ENCODE measurements at places on chromosomes 5 and 9.

GRCh38 chr5:82931110-82931509 is 146.1 kb downstream of the TMEM167A start:
- no peak for DNase-seq

GRCh38 chr5:135327429-135328127 is 71.5 kb downstream of the MACROH2A1 start:
- DNase-seq: no peak

DNA sequence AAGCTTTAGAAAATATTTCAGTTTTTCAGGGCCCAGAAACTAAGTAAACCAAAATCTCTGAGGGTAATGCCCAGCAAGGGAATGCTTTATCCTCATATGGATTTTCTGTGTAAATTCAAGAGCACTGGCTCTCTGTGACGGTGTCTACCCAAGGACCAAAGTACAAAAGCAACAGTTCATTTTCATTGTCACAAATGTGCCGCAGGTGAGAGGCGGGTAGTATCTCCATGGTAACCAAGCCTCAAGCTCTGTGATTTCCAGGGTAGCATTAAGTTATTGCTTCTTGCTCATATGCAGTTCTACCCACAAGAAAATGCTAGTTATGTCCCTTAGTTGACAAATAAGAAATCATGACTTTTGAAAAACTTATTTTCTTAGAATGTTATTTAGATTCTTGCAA is 164.3 kb downstream of the MTRR start:
- no peak for DNase-seq

- DNase-seq: peak; percentile 28
These were observed 43.1 kb downstream of the NDFIP1 start for GRCh38 chr5:142151436-142152383.

DNA sequence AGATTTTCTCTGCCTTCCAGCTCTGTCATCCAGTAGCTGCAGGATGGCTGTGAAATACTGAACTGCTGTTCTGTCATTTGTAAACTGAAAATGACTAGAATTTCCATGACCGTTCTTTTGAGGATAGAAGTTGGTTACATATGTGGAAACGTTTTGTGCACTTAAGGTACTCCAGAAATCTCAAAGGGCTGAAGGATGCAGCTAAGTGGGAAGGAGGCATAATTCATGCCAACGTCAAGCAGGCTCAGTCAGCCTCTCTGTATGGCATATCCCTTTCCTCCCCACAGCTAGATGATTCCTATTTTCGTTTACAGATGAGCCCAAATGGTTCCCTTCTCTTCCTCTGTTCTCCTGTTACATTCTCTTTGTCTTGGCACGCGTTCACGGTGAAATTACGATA is 257.6 kb downstream of the FBXL7 start:
- DNase-seq: no peak

DNA sequence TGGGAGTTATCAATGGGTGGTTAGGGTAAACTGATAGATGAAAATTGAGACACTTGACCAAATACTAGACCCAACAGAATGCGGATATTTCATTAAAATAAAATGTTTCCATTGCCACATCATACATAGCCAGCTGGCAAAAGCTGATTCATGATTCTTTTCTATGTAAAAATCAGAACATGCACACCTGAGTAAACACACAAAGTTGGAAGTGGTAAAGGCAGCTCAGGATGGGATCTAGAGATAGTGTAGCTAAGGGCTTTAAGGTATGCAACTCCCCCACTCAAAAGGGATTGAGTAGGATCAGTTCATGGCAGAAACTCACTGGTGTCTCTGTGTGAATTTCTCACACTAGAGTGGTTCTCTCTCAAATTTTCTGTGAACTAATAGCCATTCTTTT is 541.1 kb upstream of the GRAMD2B start:
- DNase-seq: no peak

- DNase-seq: no peak
These were observed 8.6 kb downstream of the HAPLN1 start for GRCh38 chr5:83711982-83712601.

DNA sequence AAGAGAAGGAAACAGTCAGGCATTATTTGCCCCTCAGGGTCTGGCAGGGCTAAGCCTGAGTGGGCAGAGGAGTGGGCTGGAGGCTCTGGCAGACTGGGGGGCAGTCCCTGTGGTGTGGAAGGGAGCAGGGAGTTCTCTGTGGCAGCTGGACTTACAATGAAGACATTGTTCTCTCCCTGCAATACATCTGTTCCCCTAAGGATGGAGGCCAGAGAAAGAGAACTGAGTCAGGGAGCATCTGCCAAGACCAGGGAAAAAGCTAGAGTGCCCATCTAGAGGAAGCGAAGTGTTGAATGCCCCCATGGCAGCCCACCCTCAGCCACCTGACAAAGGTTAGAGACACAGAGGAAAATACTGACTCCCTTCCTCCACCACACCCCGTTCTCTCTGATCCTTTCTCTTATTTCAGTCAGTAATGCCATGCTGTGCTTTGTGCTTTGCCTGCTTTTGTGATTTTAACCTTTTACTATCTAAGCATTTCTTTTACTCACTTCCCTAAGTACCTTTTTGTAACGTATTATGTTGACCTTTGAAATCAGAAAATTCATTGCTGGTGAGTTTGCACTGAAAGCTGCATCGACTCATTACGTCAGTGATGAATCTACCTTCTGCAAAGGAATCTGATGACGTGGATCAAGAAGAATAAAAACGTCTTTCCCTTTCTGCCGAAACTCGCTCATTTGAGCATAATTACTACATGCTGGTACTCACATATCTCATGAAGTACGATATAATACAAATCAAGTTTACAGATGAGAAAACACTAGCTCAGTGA is 76.0 kb downstream of the ACTL7B start:
- no peak for DNase-seq

- DNase-seq: no peak
These were observed 408.5 kb upstream of the GRAMD2B start for GRCh38 chr5:126014676-126015075.

- no peak for DNase-seq
These were observed 501.3 kb upstream of the FTMT start for GRCh38 chr5:121350181-121350930.

DNA sequence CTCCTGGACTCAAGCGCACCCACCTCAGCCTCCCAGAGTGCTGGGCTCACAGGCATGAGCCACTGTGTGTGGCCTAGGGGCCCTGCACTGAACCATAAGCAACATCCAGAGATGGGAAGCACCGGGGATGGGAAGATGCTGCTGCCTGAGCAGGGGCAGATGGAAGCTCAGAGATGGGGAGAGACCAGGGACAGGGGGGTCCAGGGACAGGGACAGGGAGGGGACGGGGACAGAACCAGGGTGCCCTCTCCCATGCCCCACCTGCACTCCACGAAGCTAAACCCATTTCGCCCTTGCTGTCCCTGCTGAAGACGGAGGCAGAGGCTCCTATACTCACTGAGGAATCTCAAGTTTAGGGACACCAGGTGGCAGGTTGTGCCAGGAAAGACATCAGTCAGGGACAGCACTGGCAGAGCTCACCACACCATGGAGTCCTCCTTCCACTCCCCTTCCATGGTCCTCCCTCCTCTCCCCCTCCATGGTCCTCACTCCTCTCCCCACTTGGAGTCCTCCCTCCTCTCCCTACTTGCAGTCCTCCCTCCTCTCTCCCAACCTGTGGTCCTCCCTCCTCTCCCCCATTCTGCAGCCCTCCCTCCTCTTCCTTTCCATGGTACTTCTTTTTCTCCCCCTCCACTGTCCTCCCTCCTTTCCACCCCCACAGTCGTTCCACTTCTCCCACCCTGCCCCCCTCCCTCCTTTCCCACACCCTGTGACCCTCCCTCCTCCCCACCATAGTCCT is 45.5 kb upstream of the LRRC14B start:
- DNase-seq: no peak

- DNase-seq: no peak
These were observed 101.1 kb downstream of the MUSK start for GRCh38 chr9:110769667-110770066.

DNA sequence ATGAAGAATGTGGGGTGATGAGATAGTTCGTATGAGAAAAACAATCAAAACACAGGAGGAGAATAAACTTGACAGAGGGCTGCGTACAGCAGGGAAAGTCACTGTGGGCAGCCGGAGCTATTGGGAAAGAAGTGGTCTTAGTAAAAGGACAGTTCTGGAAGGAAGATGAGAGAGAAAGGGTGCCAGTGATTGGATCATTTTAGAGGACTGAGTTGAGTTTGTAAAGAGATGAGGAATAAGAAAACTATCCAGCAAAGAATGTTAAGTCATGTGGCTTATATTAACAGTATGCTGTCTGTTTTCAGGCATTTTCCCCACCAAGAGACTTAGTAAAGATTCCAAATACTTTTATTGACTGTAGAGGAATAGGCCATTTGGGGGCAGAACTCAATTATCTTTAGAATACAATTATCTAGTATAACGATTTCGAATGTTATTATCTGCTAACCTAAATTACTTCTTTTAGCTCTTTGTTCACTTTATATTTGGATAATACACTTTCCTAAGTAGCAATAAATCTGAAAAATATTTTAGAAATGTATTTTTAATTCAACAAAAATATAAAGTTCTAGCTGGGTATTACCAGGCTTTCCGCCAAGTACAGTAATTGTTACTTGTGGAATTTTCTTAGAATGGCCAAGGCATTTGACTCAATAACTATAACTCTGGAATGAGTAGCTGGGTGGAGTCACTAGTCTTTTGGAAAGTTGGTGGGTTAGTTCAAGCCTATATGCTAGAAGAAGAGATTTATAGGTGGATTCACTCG is 15.5 kb upstream of the LOX start:
- DNase-seq: no peak

GRCh38 chr9:134515026-134515821 is 126.4 kb upstream of the COL5A1 start:
- DNase-seq: no peak

DNA sequence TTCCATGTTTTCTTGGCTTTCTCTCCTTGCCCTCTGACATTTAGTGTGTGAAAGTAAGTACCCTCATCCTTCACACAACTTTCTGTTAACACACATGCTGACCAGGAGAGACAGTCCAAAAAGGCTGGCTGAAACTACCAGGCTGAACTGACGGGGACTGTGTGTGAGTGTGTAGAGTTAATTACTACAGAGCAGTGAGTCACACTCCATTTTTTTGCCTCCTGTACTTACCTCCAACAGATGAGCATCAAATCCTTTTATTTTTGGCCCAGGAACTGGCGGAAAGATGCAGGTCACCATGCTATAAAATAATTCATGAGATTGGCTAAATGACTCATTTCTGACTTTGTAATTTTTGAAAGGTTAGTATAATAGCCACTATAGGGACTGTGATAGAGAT is 20.2 kb upstream of the AGXT2 start:
- no peak for DNase-seq

DNA sequence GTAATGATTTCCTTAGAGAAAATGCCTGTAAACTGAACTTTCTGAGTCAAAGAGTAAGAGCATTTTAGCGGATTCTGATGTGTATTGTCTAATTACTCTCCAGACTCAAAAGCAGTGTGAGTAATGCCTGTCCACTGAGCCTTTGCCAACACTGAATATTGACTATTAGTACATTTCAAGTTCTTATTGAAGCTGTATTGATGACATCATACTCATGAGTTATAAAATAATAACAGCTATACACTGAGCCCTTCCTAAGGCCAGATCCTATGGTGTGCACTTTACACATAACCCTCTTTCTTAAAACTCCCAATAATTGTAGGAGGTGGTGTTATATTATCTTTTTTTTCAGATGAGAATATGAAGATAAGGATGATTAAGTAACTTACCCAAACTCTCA is 152.8 kb upstream of the TRPC7 start:
- DNase-seq: no peak

- no peak for DNase-seq
These were observed 185.9 kb upstream of the RASA1 start for GRCh38 chr5:87081511-87082372.

GRCh38 chr5:144798595-144798994 is 627.9 kb downstream of the KCTD16 start:
- no peak for DNase-seq

DNA sequence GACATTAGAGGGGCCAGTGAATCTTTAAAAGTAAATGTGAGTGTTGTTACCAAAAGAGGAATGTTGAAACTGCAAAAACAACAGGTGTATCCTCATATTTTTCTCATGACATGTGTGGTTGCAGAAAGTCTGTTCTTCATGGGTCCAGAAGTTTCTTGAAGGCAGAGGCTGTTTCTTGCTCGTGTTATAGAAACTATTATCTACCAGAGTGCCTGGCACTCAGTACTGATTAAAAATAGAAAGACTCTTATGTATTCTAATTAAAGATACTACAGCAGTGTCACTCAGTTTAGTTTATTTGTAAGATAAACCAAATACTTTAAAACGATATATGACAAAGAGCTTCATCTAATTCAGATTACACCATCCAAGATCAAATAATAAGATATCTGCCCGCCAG is 1864.2 kb upstream of the WWC1 start:
- DNase-seq: no peak

- DNase-seq: no peak
These were observed 609.4 kb downstream of the SLCO4C1 start for GRCh38 chr5:101686536-101687157.

DNA sequence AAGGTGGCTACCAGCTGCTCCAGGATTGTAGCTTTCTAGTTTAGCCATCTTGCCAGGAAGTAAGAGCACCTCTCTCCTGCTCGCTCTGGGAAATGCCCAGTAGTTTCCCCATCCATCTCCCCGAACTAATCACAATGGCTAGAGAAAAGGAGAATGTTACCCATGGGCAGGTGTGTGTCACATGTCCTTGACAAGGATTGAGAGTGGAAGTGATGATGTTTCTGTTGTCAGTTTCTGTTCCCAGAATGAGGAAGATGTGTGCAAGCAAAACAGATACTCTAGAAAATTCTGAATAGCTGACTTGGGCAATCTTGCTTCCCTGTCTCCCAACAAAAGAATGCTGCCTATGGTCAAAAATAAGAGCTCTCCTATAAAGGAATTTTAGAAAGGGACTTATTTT is 429.5 kb downstream of the EBF1 start:
- DNase-seq: no peak

DNA sequence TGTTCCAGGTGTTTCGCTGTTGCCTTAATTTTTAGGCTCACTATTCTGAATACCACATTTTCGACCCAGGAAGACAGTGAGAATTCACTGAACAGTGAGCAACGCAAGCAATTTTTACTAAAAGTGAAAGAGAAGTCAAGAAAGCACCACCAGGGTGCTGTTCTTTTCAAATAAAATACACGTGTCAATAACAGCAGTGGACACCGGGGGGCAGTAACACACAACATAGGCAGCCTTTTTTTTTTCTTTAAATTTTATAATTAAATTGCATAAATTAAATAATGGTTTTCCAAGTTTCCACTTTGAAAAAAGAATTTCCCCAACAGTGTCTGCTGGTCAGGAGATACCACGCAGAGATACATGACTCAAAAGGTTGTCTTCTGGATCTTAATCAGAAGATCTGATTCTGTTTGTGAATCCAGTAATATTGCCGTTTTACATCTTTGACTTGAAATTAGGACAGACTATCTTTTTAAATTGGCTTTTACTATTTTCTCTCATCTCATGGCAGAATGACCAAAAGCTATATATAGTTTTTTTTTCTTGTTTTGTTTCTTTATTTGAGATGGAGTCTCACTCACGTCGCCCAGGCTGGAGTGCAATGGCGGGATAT is 47.1 kb upstream of the SH3GL2 start:
- DNase-seq: no peak

- no peak for DNase-seq
These were observed 35.2 kb downstream of the MRPS27 start for GRCh38 chr5:72284559-72285423.

- no peak for DNase-seq
These were observed 873 bp downstream of the C9orf50 start for GRCh38 chr9:129619787-129620668.
